ENCODE measurements at places on chromosomes 2 and 18. TPM values are rescaled to one million over a fixed set of nuclear protein-coding genes. Genes with fewer than 3 reads are reported as not detected.

Gene TMSB10
- 10,369 TPM for total RNA-seq

Gene GCG
- not detected for total RNA-seq

Gene BOK
- total RNA-seq, result 28.3 TPM

Gene SCYGR8
- total RNA-seq, result not detected

Gene CNDP1
- not detected for total RNA-seq

Gene WDPCP
- 3.6 TPM for total RNA-seq

Gene ACTG2
- 0.40 TPM for total RNA-seq

Gene LRRTM4
- total RNA-seq, result not detected

Gene ASPRV1
- 0.38 TPM for total RNA-seq

Gene PDCD1
- total RNA-seq, result 0.02 TPM

Gene GKN2
- 2.4 TPM for total RNA-seq

Gene MFSD2B
- 0.42 TPM for total RNA-seq

Gene IL36G
- not detected for total RNA-seq

Gene RGPD3
- 0.16 TPM for total RNA-seq

Gene SLC8A1
- 0.20 TPM for total RNA-seq

Gene MRPL33
- total RNA-seq, result 497 TPM

Gene RPIA
- 26.7 TPM for total RNA-seq

Gene NFATC1
- total RNA-seq, result 6.9 TPM

Gene EGR4
- total RNA-seq, result 0.19 TPM

Gene POTEI
- 0.01 TPM for total RNA-seq

Gene TTC31
- total RNA-seq, result 15.2 TPM

Gene CFC1
- total RNA-seq, result 0.11 TPM

Gene RNF149
- total RNA-seq, result 42.1 TPM

Gene POU3F3
- not detected for total RNA-seq

Gene NR4A2
- 2.0 TPM for total RNA-seq

Gene PARD6G
- total RNA-seq, result 3.4 TPM

Gene REG3A
- total RNA-seq, result not detected

Gene NFE2L2
- 37.3 TPM for total RNA-seq

Gene SRD5A2
- 0.02 TPM for total RNA-seq

Gene TRPM8
- 0.20 TPM for total RNA-seq

Gene VWA3B
- total RNA-seq, result not detected

Gene DSG1
- total RNA-seq, result not detected

Gene LBX2
- total RNA-seq, result 3.2 TPM

Gene DSC2
- 1.00 TPM for total RNA-seq

Gene SAG
- not detected for total RNA-seq

Gene RAD51AP2
- total RNA-seq, result not detected

Gene CD8B2
- not detected for total RNA-seq

Gene MTLN
- 119 TPM for total RNA-seq

Gene TUBA4B
- total RNA-seq, result 0.10 TPM

Gene REL
- 1.7 TPM for total RNA-seq

Gene NEU2
- not detected for total RNA-seq

Gene SERPINB2
- total RNA-seq, result 0.05 TPM

Gene PROC
- 5.5 TPM for total RNA-seq

Gene CTDP1
- 16.3 TPM for total RNA-seq

Gene ASB18
- total RNA-seq, result not detected

Gene ITGAV
- total RNA-seq, result 80.9 TPM

Gene ZNF516
- 4.3 TPM for total RNA-seq

Gene TCF23
- not detected for total RNA-seq

Gene MEP1B
- 0.04 TPM for total RNA-seq

Gene TSPYL6
- total RNA-seq, result not detected

Gene STAT4
- 4.5 TPM for total RNA-seq

Gene RFTN2
- total RNA-seq, result not detected

Measured in A549 treated with AZD2906 at 1 μM for 4 hours (cell line).